EH (cell line): ENCODE measurements at places on chromosomes 3 and 15.

DNA sequence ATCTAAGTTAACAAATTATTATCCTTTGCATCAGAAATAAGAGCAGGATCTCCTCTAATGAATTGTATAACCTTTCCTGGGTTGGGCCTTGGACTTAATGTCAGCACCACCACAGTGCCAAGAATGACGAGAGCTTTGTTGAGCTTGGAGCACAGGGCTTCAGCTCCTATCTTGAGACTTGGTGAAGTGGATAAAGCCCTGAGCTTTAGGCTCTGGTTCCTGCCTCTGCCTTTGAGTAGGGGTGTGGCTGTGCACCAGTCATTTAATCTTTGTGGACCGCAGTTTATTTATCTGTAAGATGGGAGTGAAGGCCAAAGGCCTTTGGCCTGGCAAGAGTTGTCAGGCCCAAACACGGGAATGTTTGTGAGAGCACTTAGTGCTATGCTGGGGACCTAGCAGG is 162.2 kb downstream of the VGLL4 start:
- no peak for DNase-seq

DNA sequence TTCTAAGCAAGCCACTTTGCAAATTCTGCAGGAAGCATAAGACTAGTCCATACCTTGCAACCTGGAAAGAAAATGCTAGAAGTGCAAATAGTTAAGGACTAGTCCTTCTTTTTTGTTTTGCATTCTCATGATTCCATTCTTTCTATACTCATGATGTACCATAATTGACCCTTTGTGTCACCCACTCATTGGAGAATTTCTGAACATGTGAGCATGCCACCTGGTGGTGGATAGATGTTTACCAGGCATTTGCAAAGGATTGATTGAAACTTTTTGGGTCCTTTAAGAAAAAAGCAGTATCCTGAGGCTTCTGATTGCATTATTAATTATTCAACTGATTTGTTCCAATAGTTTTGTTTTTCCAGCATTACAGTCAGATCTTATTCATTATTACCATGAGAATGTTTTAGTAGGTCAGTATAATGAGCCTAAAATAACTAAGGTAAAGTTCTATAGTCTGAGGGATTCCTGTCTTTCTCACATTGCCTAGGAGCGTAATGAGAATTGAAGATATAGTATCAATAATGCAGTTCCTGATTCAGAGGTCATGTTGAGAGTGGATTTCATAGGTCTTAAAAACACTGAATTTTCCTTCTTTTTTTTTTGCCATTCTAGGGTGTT is 20.2 kb upstream of the DIPK2A start:
- DNase-seq: peak; percentile 35

GRCh38 chr3:188439080-188439479 is 285.1 kb downstream of the LPP start:
- peak; percentile 25 for DNase-seq

- DNase-seq: no peak
Observed at GRCh38 chr3:130850843-130851242, 43.0 kb upstream of the ATP2C1 start.

DNA sequence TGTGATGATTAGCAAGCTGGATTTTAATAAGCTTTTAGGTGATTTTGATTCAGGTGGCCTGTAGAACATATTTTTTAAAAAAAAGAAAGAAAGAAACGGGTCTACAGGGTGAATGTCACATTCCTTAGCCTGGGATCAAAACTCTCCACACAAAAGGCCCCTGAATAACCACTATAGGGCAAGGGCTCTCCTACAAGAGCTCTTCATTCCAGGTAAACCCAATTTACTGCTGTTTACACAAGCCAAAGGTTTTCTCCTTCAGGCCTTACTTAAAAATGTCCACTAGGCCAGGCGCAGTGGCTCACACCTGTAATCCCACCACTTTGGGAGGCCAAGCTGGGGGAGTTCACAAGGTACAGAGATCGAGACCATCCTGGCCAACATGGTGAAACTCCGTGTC is 8.3 kb downstream of the MSL2 start:
- DNase-seq: no peak

DNA sequence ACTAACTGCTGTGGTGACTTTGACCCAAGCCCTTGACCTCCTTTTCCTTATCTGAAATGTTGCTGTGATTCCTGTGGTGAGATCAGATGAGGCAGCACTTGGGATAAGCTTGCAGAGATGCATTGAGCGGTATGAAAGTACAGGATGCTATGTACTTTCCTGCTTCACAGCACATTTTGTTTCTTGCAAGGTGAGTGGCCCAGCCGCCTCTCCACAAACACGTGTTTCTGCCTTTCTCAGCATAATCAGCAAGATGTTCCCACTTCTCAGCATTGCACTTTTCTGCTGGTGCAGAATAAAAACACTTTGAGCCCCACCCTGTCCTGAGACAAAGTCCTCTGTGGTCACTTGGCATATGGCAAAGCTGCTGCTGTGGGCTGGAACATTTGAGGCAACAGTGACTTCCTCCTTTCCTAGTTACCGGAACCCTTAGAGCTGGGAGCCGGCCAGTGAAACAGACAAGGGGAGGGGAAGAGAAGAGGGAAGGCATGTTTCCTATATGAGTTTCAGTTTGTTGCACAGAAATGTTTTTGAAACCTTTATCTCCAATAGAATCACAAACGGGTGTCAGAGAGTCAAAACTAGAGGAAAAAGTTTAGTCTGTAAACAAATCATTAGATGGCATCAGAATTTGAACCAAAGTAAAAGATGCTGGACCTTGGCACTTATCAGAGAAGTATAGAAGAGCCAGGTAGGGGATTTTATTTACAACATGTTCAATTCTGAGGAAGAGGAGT is 5.0 kb downstream of the NUDT16 start:
- DNase-seq: peak; percentile 43

GRCh38 chr3:105844704-105845103 is 24.1 kb downstream of the CBLB start:
- no peak for DNase-seq

GRCh38 chr3:7874116-7874515 is 627.5 kb upstream of the LMCD1 start:
- no peak for DNase-seq

DNA sequence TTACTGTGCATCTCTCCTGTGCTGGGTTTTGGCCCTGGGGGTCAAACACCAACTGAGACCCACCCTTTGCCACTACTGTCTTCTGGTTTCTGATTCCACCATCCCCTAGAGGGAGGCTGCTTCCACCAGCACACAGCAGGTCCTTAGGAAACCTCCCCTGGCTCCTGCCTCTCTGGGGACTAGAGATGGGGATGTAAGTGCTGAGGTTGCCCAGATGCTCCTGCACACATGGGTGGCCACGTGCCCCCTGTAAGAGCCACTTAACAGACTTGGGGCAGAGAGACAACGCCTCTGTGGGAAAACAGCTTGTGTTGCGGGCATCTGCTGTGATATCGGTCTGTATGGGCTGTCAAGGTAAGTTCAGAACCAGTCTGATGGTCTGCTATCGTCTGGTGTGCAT is 83.4 kb downstream of the ATP2B2 start:
- DNase-seq: no peak

- no peak for DNase-seq
Observed at GRCh38 chr3:195249858-195250464, 21.0 kb downstream of the XXYLT1 start.

GRCh38 chr15:78223396-78224022 is 10.9 kb downstream of the ACSBG1 start:
- peak; percentile 21 for DNase-seq

GRCh38 chr3:156659260-156659659 is 15.1 kb upstream of the TIPARP start:
- no peak for DNase-seq

- peak; percentile 56 for DNase-seq
Observed at GRCh38 chr3:11331101-11331500, 58.9 kb downstream of the ATG7 start.

DNA sequence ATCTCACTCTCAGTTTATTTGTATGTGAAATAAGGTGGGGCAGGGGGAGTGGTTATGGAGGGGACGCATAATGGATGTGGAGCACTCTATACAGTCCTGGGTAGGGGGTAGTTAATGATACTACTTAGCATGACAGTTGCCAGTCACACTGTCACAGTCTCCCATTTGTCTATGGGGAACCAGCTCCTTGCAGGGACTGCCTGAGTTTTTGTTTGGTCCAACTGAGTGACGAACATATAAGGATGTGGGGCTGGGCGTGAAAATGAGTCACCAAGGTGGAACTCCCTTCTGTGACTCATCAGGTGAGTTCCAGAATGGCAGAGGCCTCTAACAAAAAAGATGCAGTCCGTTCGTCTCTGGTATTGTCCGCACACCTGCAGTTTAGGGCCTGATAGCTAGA is 235.3 kb upstream of the ST8SIA2 start:
- no peak for DNase-seq

- DNase-seq: no peak
Observed at GRCh38 chr3:11275926-11276325, 3.7 kb downstream of the ATG7 start.

- no peak for DNase-seq
Observed at GRCh38 chr3:141326123-141326522, 42.2 kb upstream of the ZBTB38 start.

DNA sequence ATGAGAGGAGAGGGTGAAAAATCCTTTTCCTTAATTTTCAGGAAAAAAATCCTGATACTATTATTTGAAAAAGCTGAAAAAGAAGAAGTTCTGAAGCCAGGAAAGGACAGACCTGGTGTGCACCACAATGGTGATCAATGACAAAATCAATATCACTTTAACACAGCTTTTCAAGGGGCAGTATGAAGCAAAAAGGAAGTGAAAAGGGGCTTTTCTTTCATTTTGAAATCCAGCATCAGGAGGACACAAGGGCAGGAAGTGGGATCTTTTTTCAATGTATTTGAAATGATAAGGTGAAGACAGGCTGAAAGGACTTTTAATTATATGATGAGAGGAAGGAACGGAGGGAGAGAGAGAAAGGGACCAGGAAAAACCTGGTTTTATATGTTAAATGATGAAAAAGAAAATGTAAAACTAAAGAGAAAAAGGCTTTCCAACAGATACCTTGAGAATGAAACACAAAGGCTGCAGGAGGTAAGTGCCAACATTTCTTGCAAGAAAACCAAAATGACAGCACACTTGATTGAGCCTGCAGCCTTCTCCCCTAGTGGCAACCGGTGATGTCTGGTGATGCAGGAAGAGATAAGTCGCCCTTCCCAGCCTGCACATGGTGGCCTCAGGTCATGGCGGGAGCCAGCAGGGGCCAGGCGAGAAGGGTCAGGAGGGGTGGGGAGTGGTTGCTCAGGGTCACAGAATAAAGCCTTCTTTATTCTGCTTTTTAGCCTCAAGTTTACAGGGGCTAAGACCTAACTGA is 236.7 kb upstream of the WNT5A start:
- no peak for DNase-seq

DNA sequence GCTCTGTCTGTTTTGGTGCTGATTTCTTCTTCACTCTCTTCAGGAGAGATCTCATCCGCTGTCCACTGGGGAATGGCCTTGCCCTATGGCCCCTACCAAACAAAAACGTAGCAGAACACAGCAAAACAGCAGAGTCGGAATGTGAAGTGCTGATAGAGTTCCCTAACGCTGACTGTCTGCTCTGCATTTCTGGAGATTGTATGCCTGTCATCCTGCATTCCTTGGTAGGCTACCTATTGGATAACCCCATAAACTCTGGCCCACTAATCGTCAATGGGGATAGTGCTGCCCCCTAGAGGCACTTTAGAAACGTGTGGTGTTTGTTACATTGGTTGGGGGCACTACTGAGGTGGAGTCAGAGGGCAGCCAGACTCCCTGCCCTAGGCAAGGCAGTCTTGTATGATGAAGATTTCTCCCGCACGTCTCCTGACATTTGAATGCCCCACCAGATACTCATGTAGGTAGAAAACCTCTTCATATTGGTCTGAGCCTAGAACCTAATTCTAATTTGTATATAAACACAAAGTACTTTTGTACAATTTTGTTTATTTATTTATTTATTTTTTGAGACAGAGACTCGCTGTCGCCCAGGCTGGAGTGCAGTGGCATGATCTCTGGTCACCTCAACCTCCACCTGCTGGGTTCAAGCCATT is 15.6 kb upstream of the MAGEF1 start:
- DNase-seq: peak; percentile 81

- DNase-seq: no peak
Observed at GRCh38 chr3:120756061-120756460, 13.5 kb downstream of the GTF2E1 start.

- DNase-seq: no peak
Observed at GRCh38 chr15:90617668-90618097, 88.0 kb downstream of the CRTC3 start.
